ENCODE measurements at places on chromosomes 11 and 22.

- no peak for DNase-seq
Observed at GRCh38 chr22:48754611-48755058, 1073.0 kb downstream of the BRD1 start.

DNA sequence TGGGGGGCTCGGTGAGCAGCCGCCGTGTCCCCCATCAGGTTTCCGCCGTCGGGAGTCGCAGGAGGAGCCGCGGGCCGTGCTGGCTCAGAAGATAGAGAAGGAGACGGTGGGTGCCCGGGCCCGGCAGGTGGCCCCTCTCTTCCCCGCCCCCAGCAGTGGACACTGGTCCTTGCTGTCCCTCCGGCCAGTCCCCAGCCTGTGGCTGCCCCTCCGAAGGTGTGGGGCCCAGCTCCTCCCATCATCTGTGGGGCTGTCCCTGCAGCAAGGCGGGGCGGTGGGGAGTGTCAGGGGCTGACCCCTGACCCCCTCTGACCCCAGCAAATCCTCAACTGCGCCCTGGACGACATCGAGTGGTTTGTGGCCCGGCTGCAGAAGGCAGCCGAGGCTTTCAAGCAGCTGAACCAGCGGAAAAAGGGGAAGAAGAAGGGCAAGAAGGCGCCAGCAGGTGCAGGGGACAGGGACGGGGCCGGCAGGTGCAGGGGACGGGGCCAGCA lies 15.3 kb downstream of the EPS8L2 start:
- DNase-seq, result no peak

DNA sequence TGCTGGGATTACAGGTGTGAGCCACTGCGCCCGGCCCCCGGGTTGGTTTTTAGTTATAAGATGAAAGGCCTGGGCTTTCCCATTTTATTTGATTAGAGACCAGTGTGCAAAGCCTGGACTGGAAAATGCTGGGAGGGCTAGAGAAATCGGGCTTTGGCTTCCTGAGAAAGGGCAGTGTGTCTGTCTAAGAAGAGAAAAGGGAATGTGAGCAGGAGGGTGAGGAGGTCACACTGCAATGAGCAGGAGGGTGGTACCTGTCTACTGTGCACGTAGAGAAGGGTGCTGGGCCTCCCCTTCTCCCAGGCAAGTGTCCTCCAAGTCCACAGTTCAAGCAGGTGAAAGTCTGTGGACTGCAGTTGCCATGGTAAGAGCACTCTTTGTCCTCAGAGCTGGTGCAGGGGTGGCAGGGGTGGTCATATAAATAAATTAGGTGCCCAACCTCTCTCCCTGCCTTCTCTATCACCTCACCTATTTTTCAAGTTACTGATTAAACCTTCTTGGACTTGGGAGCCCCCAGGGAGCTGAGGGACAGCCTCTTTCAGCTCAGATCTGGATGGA lies 30.8 kb downstream of the SLC5A1 start:
- DNase-seq, result no peak

DNA sequence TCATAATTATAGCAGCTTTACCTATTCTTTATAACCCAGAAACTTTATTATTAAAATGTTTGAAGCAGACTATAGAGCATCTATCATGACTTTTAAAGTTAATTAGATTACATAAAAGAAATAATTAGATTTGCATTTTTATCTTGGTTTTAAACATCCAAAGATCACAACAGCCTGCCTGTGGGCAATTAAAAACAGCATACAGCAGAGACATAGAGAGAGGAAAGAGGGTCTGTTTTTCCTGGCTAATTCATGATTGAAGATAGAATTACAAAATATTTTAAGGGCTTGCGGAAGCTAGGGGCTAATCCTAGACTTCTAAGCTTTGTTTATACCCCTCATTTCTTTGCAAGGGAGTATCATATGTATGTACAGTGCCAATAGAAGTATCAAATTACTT lies 178.1 kb downstream of the SOX6 start:
- DNase-seq, result no peak

DNA sequence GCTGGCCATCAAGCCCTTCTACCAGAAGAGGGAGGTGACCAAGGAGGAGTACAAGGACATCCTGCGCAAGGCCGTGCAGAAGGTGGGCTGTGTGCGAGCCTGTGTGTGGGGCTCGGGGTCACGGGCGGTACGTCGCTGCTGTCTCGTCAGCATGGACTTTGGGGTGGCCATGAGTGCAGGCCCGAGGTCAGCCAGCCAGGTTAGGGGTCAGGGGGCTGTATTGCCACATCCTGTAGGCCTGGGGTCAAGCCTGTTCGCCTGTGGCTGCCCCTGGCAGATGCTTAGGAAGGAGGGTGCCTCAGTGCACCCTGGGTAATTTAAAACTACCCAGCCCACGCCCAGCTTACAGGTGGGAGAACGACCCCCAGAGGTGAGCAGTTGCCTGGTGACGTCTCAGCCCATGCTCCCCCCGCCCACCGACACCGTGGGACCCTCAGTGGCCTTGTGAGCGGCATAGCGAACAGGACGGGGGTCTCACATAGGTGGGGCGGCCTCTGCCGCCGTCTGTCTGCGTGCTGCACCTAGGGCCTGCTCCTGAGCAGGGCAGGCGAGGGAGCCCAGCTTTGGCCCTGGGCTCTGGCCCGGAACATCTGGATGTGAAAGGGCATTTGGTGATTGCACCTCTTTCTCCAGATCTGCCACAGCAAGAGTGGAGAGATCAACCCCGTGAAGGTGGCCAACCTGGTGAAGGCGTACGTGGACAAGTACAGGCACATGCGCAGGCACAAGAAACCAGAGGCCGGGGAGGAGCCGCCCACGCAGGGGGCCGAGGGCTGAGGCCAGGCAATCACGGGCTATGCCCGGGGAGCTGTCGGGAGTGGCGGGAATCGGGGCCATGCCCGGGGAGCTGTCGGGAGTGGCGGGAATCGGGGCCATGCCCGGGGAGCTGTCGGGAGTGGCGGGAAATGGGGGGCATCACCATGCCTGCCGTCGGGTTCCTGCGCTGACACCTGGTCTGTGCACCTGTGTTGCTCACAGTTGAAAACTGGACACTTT lies 4.5 kb downstream of the IRF7 start:
- DNase-seq, result no peak

GRCh38 chr11:10232756-10233155 lies 61.3 kb downstream of the SBF2 start:
- no peak for DNase-seq

DNA sequence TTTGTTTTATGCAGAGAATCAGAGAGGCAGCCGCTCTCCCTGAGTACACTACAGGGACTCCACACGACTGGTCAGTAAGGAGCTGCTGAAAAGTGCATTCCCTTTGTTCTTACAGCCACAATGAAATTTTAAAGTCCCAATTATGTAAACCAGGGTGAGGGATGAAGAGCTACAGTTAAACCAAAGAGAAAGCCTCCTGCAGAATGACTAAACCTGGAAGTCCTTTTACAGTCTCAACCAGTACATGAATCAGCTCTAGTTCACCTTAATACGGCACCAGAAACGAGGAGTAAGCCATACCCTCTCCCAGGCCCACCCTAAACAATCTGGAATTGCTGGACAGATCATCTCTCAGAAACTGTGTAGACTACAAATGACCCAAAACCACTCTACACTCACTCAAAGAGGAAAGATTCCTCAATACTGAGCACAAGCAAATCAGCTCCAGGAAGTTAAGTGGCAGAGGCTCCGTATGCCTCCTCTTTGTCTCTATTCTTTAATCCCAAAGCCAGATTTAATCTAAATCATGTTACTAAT lies 113.1 kb downstream of the RBFOX2 start:
- DNase-seq, result no peak

DNA sequence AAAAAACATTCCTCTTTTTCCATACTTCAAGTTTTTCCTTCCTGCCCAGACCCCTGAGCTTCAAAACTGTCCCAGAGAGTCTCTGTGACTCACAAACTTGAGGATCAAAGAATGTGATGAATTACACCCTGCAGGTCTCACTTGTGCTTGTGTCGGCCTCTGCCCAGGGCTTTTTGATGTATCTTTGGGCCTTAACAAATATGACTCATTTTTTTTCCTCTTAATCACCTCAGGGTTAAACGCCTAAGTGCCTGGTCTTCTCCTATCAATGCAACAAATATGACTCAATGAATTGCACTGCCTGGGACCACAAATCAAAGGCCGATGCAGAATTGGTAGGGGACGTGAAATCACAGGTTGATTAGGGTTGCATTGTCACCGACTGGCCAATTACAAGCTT lies 267.7 kb downstream of the LARGE1 start:
- no peak for DNase-seq

DNA sequence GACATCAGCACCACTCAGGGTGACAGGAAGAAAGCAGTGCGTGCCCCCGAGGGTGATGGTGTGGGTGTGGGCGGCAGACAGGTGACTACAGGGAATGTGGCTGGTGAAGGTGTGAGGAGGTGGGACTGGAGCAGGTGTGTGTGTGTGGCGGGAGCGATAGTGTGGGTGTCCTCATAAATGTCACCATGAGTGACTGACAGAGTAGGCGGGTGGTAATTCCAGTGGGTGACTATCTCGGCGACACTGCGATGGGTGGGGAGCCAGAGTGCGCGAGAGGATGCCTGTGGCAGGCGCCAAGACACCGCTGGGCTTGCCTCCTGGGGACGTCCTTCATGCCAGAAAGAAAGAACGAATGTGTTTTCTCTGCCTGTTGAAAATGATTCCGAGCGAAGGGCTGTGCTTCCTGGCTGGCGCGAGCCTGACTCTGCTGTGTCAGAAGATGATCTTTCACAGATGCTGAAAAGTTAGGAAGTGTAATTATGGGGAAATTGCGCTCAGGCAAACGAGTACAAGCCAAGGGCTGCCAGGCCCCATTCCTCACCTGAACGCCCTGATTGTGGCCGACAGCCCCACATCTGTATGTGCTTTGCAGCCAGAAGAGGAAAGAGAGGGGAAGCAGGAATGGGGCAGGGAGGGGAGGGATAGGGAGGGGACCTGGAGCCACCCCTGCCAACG lies 98.8 kb upstream of the CD82 start:
- DNase-seq, result no peak

GRCh38 chr11:7844986-7845385 lies 48.2 kb upstream of the OR5P2 start:
- no peak for DNase-seq

DNA sequence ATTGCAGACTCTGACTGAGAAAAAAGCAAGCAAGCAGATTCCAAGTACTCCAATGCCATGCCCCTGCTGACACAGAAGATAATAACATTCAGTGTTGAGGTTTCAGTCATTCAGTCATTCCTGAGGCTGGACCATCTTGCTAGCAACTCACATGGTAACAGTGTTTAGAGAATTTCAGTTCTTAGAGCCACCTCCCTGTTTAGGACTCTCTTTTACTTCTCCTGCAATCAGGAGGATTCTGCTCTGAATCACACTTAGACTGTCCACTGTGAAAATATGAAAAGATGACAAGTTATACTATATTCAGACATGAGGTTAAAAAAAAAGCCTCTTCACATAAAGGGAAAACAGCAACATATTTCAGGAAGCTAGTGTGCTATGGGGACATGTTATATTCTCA lies 183.9 kb upstream of the CTSC start:
- DNase-seq, result no peak

DNA sequence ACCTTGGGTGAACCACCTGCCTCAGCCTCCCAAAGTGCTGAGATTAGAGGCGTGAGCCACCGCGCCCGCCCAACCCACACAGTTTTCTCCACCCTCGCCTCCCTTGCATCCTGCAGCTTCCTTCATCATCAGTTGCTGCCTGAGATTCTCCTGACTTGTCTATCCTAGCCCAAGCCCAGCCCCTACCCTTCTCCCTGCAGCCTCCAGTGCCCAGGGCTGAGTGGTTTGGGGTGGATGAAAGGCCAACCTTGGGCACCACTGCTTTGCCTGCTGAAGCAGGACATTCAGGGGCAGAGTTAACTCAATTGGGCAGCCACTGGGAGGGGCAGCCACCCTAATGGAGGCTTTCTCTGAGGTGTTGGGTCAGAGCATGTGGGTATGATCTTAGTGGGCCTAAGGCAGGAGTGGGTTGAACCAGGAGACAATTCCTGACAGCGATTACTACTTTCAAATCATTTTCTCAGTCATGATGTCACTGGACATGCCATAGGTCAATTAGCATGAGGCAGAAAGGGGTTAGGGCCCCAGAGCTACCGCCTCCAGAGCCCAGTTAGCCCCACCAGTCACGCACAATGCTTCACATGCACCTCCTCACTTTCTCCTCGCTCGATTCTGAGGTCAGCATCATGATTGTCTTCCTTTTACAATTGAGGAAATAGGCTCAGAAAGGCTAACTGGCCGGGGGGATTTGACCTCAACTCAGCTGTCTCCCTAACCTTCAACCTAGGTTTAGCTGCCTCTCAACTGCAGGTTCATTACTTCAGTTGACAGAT lies 1.0 kb upstream of the FKBP2 start:
- DNase-seq, result no peak

DNA sequence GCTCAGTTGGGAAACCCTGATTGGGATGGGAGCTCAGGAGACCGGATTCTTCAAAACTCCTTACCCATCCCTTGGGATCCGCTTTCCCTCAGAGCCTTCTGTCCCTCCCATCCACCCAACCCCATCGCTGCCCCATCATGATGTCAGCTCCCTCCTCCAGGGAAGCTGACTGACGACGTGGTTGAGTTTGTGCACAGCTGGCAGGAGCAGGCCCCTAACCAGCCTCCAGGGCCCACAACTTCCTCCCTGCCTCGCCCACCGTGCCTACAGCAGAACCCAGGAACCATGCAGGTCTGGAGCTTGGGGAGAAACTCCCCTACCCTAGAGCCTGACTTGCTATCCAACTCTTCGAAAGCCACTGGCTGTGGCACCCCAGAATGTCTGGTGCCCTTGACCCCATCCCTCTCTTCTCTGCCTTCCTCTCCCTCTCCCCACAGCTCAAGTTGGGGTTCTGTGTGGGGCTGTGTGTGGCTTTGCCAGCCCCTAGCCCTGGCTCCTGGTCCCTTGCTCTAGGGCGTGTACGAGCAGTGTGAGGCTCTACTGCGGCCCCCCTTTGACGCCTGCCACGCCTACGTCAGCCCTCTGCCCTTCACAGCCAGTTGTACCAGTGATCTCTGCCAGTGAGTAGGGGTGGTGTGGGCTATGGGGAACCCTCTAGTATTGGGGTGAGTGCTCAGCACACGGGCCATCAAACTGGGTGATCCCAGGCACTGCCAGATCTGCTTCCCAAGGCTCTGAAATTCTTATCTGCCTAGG lies 11.1 kb downstream of the OTOG start:
- DNase-seq, result no peak

DNA sequence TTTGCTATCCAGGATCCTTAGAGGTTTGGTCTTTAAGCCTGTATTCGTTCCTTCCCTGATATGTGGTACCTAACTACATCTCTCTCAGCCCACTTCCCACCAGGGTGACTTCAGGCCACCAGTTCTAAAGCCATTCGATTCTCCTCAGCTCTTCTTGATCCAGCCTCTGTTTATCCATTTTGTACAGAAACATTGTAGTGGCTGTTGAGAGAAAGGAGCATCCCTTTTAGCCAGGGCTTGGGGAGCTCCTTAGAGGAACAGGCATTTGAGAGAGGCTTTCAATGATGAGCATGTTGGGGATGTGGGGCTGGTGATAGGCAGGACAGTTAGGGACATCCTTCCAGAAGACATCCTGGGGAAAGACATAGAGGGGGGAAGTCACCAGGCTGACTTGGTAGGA lies 17.9 kb downstream of the UBE2L3 start:
- no peak for DNase-seq

DNA sequence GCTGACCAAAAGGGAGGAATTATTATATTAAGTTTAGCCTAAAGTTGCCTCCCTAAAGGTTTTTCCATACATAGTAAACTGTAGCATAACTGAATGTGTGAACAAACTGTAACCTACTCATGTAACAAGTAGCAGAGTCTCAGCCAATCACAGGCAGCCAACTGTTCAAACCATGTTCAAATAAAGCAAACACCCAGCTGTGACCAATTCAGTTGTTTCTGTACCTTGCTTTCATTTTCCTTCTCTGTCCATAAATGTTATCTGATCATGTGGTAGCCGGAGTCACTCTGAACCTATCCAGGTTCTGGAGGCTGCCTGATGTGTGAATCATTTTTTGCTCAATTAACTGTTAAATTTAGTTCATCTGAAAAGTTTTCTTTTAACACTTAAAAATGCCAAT lies 373.5 kb downstream of the GUCY1A2 start:
- no peak for DNase-seq

Measured in activated effector memory CD4-positive, alpha-beta T cell treated with Interleukin-2 at 50 U/mL for 16 hours (primary cell).